Muscle of leg (tissue), 16 donors: ENCODE measurements at places on chromosomes 12 and 14. TPM values are rescaled to one million over a fixed set of nuclear protein-coding genes. Genes with fewer than 3 reads are reported as not detected.
A peak's percentile ranks its signal among the peaks of the same experiment; 100 is the strongest.

DNA sequence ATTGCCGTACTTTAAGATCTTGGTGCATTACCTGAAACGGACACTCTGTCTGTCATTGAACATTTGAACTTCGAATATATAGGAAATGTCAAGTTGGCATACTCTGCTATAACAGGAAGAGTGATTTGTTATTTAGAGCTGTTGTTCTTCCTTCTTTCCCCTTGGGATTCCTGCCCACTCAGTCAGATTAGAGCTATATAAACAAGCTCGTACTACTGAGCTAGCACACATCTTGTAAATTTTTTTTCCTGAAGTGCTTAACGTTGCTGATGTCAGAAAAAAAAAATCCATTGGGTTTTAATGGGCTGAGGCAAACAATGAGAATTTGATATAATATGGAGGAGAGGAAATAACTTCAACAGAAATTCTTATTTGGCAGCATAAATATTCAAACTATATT is 26.8 kb downstream of the RGS6 start:
- no peak overlapping the region for H3K27ac ChIP-seq
- no peaks in the 10 kb centered on the region for H3K27me3 ChIP-seq
- no peaks in the 10 kb centered on the region for H3K36me3 ChIP-seq
- DNase-seq: peak; percentile 22
- H3K4me1 ChIP-seq: no peaks in the 10 kb centered on the region

The KLRB1 gene
- 0.49 TPM for total RNA-seq

- DNase-seq: peak; percentile 87
- peaks cover 8% of the 10 kb centered on the region for H3K27me3 ChIP-seq
- H3K4me1 ChIP-seq: peaks cover 29% of the 10 kb centered on the region
- no peak overlapping the region for H3K4me3 ChIP-seq
- H3K36me3 ChIP-seq: no peaks in the 10 kb centered on the region
Measured at GRCh38 chr12:13278249-13278787, 81.8 kb downstream of the EMP1 start.

- H3K27me3 ChIP-seq: peaks cover 8% of the 10 kb centered on the region
- H3K4me1 ChIP-seq: peaks cover 18% of the 10 kb centered on the region
- no peak overlapping the region for H3K27ac ChIP-seq
- no peak for DNase-seq
- H3K4me3 ChIP-seq: no peak overlapping the region
- H3K36me3 ChIP-seq: no peaks in the 10 kb centered on the region
Measured at GRCh38 chr12:116864371-116865160, 16.7 kb downstream of the HRK start.

- no peaks in the 10 kb centered on the region for H3K27me3 ChIP-seq
- peaks cover 8% of the 10 kb centered on the region for H3K4me1 ChIP-seq
- no peaks in the 10 kb centered on the region for H3K36me3 ChIP-seq
- H3K4me3 ChIP-seq: no peak overlapping the region
- H3K27ac ChIP-seq: no peak overlapping the region
- DNase-seq: no peak
Measured at GRCh38 chr12:83823386-83824045, 1089.1 kb downstream of the SLC6A15 start.

DNA sequence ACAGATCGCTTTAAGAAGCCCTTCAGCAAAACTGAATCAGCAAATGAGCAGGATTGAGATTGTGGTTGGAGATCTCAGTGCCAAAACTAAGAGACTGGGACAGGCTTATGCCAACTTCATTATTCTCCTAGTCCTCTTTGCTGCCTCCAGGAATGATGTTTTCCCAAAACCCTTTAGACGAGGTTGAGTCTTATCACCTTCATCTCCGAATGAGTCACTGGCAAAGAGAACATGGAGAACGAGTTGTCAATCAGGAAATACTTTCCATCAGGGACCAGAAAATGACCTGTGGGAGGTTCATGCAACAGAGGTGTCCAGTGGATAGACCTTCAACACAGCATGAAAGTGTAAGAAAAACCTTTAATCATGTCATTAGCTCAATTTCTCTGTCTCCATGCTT is 461.5 kb downstream of the RMST start:
- H3K27me3 ChIP-seq: no peaks in the 10 kb centered on the region
- no peak overlapping the region for H3K27ac ChIP-seq
- H3K4me1 ChIP-seq: no peaks in the 10 kb centered on the region

- peaks cover 17% of the 10 kb centered on the region for H3K4me1 ChIP-seq
- no peak for DNase-seq
- H3K4me3 ChIP-seq: no peak overlapping the region
- H3K27me3 ChIP-seq: peaks cover 28% of the 10 kb centered on the region
Measured at GRCh38 chr14:100592972-100593371, 5.8 kb upstream of the BEGAIN start.

- no peaks in the 10 kb centered on the region for H3K27me3 ChIP-seq
- H3K36me3 ChIP-seq: no peaks in the 10 kb centered on the region
- H3K4me1 ChIP-seq: peaks cover 13% of the 10 kb centered on the region
- DNase-seq: peak; percentile 70
- H3K4me3 ChIP-seq: no peak overlapping the region
- peak overlapping the region; percentile 25 for H3K27ac ChIP-seq
Measured at GRCh38 chr14:49946320-49947141, 53.6 kb downstream of the ARF6 start.

- no peak overlapping the region for H3K4me3 ChIP-seq
- DNase-seq: no peak
- H3K27me3 ChIP-seq: no peaks in the 10 kb centered on the region
- H3K36me3 ChIP-seq: no peaks in the 10 kb centered on the region
- no peaks in the 10 kb centered on the region for H3K4me1 ChIP-seq
- H3K27ac ChIP-seq: no peak overlapping the region
Measured at GRCh38 chr14:50972734-50973133, 28.5 kb upstream of the PYGL start.

The KRT80 gene
- 0.62 TPM for total RNA-seq

- no peak for DNase-seq
- H3K4me3 ChIP-seq: no peak overlapping the region
- H3K27me3 ChIP-seq: no peaks in the 10 kb centered on the region
- no peak overlapping the region for H3K27ac ChIP-seq
Measured at GRCh38 chr14:96894966-96895365, 97.8 kb downstream of the VRK1 start.

The HOXC10 gene
- total RNA-seq: 7.6 TPM

The SELPLG gene
- total RNA-seq: 2.8 TPM

GRCh38 chr14:105333020-105333490 is 18.5 kb downstream of the PACS2 start:
- H3K4me1 ChIP-seq: peaks cover 86% of the 10 kb centered on the region
- DNase-seq: peak; percentile 55
- no peak overlapping the region for H3K4me3 ChIP-seq
- H3K27ac ChIP-seq: peak overlapping the region; percentile 82
- no peaks in the 10 kb centered on the region for H3K27me3 ChIP-seq
- peaks cover 2% of the 10 kb centered on the region for H3K36me3 ChIP-seq

DNA sequence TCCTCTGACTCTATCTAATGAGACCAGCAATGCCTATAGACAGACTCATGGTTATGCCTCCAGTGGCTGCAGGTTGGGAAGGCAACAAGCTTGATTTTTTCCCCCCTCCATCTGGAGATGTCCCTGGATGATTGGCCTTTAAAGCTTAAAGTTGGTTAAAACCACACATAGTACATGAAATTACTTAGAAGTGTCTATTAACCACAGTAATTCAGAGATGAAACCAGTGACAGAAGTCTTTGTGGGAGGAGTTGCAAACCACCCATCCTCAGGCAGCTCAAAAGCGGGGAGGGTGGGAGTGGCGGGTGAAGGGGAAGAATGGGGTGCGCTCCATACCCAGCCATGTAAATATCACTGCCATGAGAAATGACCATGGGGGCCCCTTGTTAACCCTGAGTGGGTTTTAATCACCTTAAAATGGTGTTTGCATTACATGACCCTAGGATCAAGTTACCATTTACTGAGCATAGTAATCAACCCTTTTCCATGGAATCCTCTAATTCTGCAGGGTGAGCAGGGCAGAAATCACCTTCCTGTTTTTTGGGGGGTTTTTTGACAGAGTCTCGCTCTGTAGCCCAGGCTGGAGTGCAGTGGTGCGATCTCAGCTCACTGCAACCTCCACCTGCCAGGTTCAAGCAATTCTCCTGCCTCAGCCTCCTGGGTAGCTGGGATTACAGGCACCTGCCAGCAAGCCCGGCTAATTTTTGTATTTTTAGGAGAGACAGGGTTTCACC is 133.5 kb downstream of the FOXN3 start:
- H3K4me3 ChIP-seq: no peak overlapping the region
- peaks cover 15% of the 10 kb centered on the region for H3K36me3 ChIP-seq
- no peaks in the 10 kb centered on the region for H3K27me3 ChIP-seq
- H3K27ac ChIP-seq: no peak overlapping the region

The GARIN6 gene
- total RNA-seq: not detected

DNA sequence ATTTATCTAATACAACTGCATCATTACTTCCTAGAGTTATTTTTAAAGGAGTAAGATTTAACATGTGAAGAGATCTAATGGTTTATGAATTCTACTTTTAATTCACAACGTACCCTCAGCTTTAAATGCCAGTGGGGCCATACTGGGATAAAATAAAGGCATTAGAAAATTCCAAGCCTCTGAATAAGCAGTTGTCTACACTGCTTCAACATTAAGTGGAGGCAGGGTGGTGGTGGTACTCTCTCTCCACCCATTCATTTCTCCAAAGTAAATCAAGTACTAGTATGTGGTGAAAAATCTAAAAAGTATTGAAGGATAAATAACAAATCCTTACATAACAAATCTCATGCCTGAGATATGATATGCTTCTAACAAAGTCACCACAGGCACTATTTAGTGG is 52.4 kb downstream of the FERMT2 start:
- DNase-seq: no peak
- no peaks in the 10 kb centered on the region for H3K4me1 ChIP-seq
- peaks cover 13% of the 10 kb centered on the region for H3K36me3 ChIP-seq

The CPNE6 gene
- total RNA-seq: not detected

GRCh38 chr14:96086574-96087077 is 47.5 kb downstream of the C14orf132 start:
- peaks cover 27% of the 10 kb centered on the region for H3K4me1 ChIP-seq
- H3K27me3 ChIP-seq: peaks cover 9% of the 10 kb centered on the region
- H3K27ac ChIP-seq: no peak overlapping the region
- no peak overlapping the region for H3K4me3 ChIP-seq
- DNase-seq: no peak

GRCh38 chr12:46499901-46500300 is 127.3 kb upstream of the SLC38A2 start:
- H3K4me3 ChIP-seq: no peak overlapping the region
- no peaks in the 10 kb centered on the region for H3K36me3 ChIP-seq
- no peak for DNase-seq
- no peak overlapping the region for H3K27ac ChIP-seq

DNA sequence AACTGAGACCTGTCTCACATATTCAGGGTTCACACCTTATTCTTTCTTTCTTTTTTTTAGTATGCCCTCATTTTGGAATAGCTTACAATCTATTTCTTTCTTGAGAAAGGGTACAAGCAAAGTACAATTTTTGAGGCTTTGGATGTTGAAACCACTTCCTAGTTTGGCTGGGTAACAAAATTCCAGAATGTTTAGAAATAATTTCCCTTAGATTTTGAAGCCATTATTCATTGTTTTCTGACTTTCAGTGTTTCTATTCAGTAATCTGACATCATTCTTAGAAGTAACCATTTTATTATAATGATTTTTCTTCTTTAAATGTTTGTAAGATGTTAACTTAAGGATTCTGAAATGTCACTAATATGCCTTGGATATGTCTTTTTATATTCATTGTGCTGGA is 28.2 kb downstream of the ST8SIA1 start:
- no peaks in the 10 kb centered on the region for H3K27me3 ChIP-seq
- H3K4me3 ChIP-seq: no peak overlapping the region
- no peak for DNase-seq
- peaks cover 9% of the 10 kb centered on the region for H3K4me1 ChIP-seq

DNA sequence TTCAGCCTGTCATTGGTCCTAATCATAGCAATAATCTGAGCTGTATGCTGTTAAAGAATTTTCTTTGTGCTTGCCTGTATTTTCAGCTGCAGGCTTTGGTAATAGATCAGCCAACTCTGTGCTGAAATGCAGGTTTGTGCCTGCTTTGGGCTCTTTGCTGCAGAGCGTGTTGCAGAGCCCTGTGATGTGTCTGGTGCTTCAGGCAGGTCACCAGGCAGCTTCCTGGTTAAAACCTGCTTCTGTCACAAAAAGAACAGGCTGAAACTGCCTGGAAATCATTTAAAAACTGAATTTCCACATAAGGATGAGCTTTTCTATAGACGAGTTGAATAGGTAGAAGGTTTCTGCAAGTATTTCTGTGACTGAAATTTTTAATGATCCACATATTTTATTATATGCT is 3.1 kb downstream of the DIP2B start:
- H3K4me3 ChIP-seq: no peak overlapping the region
- H3K36me3 ChIP-seq: no peaks in the 10 kb centered on the region
- H3K27me3 ChIP-seq: no peaks in the 10 kb centered on the region
- H3K4me1 ChIP-seq: no peaks in the 10 kb centered on the region
- no peak for DNase-seq

DNA sequence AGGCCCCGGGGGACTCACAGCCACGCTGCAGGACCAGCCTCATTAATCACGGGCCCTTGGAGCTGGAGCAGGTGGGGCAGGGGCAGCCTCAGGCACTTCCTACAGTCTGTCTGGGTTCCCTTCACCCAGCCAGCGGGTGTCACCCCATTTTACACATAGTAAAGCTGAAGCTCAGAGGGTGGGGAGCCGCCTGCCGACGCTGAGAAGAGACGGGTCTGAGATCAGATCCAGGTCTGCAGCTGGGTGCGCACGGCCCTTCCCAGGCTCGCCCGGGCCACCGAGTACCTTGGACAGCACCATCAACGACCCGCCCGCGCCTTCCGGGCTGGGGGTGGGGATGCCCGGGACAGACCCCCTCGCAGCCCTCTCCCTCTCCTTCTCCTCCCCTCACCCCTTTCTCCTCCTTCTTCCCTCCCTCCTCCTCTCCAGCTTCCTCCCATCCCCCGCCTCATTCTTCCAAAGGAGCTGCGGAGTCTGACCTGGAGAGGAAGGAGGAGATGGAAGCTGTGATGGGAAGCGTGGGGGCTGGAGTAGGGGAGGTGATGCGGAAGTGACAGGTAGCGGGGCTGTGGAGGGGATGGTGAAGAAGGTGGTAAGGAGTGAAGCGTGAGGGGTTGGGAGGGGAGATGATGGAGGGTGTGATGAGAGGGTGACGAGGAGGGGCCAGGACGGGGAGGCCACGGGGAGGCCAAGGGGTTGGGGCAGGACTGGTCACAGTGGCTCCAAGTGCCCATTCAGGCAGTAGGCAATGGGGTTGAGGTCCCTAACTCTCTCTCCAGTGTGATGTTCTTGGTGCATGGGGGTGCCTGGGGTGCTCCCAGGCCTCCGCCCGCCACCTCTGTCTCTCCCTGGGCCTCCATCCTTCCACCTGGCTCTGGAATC is 8.8 kb downstream of the DTX1 start:
- DNase-seq: no peak
- H3K36me3 ChIP-seq: no peaks in the 10 kb centered on the region
- no peak overlapping the region for H3K27ac ChIP-seq
- H3K27me3 ChIP-seq: peaks cover 27% of the 10 kb centered on the region
- H3K4me3 ChIP-seq: no peak overlapping the region

GRCh38 chr12:94650143-94651056 is at the start of gene TMCC3:
Gene TMCC3 (minus strand): TSS chr12:94650557. CDS start chr12:94650430, 127 bp downstream.
- peaks cover 12% of the 10 kb centered on the region for H3K4me1 ChIP-seq
- DNase-seq: peak; percentile 83
- H3K27me3 ChIP-seq: peaks cover 6% of the 10 kb centered on the region
- peak within 1 kb of the TSS; percentile 88 for H3K27ac ChIP-seq

The KRT2 gene
- total RNA-seq: not detected

The OTOGL gene
- 0.40 TPM for total RNA-seq

The MEG3 gene
- 2,358 TPM for total RNA-seq
